ENCODE measurements at places on chromosomes 13 and 19. TPM values are rescaled to one million over a fixed set of nuclear protein-coding genes. Genes with fewer than 3 reads are reported as not detected.

DNA sequence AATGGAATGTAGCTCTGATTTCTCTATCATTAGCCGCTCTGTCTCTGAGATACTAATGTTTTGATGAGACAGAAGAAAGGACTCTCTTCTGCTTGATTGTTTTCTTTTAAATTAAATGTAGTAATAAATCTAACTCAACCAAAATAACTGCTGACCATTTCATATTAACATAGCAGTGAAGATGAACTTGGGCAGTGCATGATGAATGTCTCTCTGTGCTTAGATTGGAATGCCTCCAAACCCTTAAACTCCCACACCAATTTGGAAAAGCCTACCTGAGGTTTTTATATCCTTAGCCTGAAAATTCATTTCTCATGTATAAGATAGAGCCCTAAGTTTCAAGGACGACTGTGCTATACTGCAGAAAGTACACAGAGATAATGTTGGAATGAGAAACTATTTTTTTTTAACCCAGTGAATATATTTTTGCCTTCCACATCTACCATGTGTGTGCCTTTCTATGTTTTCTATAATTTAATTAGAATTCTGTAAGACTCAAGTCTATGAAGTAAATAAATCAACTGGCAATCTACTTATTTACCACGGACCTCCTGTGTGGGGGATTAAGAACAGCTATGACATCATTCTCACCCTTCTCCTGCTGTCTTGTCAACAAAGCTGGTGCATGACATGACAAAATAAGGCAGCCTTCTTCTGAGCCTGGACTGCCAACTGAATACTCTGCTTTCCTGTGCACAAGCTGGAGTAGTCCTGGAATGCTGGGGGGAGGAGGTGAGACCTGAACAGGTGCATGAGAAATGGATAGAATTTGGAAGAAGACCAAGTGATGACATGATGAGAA lies 155.5 kb downstream of the FGF9 start:
- no peak for DNase-seq

DNA sequence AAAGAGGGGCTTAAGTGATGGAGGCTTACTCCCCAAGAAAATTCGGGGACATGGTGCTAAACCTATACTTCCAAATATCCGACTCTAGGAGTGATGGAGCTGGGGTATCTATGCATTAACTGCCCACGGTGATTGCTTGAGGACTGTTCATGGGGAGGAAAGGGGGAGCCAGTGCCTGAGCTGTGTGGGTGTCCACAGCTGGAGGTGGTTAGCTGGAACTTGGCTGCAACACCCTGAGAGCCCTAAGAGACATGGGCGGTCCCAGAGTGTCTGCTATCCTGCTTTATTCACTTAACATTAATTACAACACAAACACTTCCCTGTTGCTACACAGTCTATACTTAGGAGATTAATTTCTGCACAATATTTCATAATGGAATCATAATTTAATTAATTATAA lies 28.1 kb upstream of the POMP start:
- no peak for DNase-seq

DNA sequence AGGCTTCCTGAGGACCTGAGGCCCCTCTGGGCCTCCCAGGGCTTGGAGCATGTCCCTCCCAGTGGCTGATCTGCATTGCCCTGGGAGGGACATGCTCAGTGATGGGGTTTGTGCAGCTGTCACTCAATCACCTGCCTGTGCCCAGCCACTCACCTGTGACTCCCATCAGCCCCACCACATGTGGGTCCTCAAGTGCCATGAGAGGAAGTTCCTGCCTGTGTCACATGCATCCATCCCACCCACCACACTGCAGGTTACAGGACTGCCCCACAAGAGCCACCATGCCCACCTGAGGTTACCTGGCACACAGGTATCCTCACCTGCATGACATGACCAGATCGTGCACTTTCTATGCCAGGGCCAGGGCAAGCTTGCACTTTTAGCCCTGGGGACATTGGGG lies 80.0 kb downstream of the SCGB2B2 start:
- DNase-seq, result no peak

DNA sequence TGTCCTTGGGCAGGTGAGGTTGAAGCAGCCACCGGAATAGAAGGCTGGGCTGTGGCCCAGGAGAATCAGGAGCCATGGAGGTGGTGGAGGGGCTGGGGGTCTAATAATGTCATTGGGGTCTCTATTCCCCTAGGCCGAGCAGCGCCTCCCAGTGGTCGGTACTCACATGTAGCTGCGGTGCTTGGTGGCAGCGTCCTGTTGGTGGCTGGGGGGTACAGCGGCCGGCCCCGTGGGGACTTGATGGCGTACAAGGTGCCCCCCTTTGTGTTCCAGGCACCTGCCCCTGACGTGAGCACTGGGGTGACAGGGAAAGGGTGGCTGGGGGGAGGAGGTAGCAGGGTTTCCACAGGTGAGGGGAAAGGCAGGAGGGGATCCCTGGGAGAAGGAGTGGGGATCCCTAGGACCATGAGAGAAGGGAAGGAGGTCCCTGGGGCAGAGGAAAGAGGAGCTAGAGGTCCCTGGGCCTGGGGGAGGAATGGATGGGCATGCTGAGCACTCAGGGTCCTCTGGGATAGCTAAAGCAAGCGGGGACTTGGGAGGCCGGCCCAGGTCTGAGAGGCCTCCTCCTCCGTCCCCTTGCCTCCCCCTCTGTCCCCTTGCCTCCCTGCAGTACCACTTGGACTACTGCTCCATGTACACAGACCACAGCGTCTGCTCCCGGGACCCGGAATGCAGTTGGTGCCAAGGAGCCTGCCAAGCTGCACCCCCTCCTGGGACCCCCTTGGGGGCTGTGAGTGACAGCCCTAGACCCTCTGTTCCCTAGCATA lies 18.1 kb downstream of the MEGF8 start:
- DNase-seq, result no peak

ADGRL1 gene
- total RNA-seq, result 26.3 TPM

All from upper lobe of right lung (tissue), 1 donor.